ENCODE measurements at places on chromosomes 7 and 10. TPM values are rescaled to one million over a fixed set of nuclear protein-coding genes. Genes with fewer than 3 reads are reported as not detected.

GRCh38 chr10:84539216-84539615 lies 210.8 kb downstream of the CCSER2 start:
- DNase-seq: no peak

DNA sequence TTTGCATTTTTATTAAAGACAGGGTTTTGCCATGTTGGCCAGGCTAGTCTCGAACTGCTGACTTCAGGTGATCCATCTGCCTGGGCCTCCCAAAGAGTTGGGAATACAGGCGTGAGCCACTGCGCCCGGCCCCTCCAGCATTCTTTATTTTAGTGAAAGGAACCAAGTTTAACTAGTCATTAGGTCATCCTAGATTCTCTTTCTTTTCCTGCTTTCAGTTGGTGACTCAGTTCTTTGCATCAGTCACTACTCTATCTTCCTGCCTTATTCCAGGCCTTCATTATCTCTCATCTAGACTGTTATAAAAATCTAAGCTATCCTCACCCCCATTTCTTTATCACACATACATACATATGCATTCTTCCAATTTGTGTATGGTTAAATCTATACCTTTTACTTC lies 63.7 kb downstream of the PRSS58 start:
- no peak for DNase-seq

DNA sequence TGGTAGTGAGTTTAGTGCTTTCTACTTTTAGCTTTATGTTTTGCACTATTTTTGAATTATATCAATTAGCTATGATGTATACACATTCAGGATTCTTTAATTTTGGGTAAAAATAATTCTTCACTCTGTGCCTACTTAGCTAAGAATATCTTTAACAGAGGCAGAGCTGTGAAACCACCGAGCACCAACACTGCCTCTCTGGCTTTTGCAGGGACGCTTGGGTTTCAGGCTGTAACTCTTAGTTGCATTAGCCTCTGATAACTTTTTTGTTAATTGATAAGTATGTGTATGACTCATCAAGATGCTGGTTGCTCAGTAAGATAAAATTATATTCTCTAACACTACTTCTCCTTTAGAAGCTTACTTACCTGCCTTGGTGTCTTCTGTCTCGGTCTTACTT lies 738.3 kb downstream of the AUTS2 start:
- DNase-seq: no peak

GRCh38 chr10:1398626-1399410 lies 338.5 kb downstream of the ADARB2 start:
- no peak for DNase-seq

- no peak for DNase-seq
Observed at GRCh38 chr10:124200011-124200410, 106.6 kb upstream of the CHST15 start.

GRCh38 chr10:97399843-97400545 lies 1.1 kb downstream of the RRP12 start:
- no peak for DNase-seq

GRCh38 chr10:30897048-30897447 lies 134.6 kb downstream of the ZNF438 start:
- DNase-seq: no peak

The SH2D4B gene
- 0.52 TPM for total RNA-seq

The TMEM26 gene
- total RNA-seq: 0.62 TPM

The HOXA10 gene
- 11.2 TPM for total RNA-seq

The CAMK2B gene
- total RNA-seq: 2.4 TPM
